Nephron progenitor cell (in vitro differentiated cells): ENCODE measurements at places on chromosomes 11 and 22.

DNA sequence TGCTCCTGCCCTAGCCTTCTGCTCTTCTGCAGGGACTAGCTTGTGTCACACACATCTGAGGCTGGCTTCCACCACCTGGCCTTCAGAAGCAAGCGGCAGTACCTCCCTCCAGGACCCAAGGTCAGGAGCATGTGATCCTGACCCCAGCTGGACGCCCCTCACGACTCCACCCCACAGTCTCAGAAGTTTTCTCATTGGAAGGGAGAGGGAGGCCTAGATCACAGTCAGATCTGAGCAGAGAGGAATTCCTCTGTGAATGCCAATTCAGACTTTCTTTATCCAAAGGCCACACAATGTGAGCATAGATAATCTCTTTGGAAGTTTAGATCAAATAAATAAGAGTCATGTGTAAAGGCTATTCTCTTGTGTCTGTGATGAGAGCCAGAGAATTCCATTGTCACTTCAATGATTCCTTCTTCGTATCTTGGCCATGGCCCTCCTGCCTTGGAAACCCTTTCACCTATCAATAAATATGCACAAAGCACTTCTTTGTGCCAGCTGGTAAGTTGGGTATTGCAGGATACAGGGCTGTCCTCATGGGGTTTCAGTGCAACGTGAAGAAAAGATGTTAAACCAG lies 142.9 kb downstream of the SNX19 start:
- no peak for DNase-seq

DNA sequence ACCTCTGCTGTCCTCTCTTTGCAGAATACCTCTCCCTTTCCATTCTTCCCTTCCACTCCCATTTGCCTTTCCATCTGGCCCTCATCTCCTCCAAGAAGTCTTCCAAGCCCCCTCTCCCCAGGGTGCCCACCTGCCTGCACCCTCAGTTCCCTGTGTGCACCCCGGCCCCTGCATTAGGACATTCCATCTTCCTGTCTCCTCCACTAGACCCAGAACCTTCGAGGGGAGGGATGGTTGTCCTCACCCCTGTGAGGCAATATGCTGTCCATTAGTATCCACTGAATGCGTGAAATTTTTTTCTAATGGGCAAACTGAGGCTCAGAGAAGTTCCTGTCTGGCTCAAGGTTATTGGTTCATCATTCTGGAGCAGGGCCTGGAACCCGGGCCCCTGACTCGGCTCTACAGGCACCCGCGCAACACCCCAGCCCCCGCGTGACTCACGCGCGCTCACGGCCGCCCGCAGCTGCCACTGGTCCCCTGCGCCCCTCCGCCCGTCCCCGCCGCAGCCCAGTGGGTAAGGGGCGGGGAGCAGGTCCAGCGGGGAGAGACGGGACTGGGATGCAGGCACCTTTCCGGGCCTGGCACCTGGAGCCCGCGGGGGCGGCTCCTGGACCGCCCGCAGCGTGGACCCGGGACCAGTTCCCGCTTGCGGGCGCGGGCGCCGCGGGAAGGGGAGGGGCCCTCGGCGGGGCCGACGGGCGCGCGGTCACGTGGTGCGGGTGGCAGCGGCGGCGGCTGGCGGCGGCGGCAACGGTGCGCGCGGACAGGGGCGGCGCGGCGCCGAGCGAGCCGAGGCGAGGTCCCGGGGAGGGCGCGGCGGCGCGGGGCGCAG lies 7.0 kb downstream of the SEPTIN3 start:
- DNase-seq = peak; percentile 81

DNA sequence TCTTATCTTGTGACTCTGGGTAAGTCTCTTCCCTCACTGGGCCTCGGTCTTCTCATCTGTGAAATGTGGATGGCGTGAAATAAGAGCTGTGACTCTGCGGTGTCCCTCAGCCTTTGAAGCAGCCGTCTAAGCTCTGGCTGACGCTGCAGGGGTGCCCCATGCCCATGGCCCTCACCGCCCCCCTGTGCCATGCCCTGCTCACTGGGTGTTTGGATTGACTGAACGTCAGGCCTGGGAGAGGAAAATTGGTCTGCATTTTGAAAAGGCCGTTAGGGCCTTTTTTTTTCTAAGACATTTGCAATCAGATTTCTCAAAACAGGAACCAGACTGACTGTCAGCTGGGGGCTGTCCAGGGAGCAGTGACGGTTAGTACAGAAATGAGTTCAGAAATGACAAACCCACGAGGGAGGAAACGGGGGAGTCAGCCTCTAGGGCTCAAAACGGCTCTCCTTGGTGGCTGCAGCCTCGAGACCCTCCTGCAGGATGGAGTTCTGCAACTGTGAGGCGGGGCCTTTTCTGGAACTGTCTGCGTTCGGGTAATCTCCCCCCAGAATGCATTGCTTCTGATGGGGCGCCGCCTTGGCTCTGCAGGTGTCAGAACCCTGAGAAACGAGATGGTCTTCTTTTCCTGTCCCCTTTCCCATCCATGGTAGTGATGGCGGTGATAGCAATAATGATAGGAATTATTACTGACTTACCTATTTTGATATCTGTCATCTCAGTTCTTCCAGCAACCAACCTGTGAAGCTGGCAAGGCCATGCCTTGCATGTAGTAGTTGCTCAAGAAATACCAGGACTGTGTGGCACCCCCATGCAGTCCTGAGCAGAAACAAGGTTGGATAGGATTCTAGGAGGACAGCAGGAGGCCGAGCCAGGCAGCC lies 2.0 kb downstream of the GRK2 start:
- DNase-seq = no peak

GRCh38 chr11:128359515-128359914 lies 227.8 kb downstream of the ETS1 start:
- DNase-seq = no peak

DNA sequence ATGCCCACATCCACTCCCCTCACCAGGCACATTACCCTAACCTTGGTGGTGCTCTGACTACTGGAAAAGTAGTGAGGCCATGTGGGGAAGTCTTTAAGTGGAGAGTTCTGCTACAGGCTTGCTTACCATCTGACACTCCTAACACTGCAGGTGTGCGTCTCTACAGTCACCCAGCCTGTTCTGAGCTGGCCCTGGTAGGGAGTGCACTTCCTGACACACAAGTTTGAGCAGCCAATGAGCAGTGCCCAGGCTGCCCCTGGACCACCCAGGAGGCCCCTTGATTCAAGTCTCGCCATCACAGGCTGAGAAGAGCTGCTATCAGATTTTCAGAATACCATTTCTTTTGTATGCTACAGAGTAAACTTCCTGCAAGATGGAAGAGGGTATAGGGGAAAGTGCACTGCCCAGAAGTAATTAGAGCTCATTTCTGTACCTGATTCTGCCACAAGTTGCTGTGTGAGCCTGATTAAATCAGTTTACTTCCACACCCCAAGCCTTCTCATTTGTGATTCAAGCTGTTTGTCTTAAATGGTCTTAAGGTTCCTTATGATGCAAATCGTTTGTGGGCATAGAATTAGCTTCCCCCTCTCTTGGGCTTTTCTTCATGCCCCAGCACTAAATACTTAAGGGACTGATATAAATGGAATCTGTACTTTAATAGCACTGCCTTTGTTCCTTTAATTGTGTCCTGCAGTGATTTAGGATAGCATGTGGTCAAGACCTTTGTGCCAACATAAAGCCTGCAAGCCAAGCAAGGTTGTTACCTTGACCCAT lies 22.2 kb downstream of the OPCML start:
- DNase-seq = no peak

- DNase-seq = no peak
Measured at GRCh38 chr11:73333640-73334383, 25.7 kb downstream of the ARHGEF17 start.

GRCh38 chr22:19960491-19961200 lies 19.0 kb upstream of the TXNRD2 start:
- no peak for DNase-seq

DNA sequence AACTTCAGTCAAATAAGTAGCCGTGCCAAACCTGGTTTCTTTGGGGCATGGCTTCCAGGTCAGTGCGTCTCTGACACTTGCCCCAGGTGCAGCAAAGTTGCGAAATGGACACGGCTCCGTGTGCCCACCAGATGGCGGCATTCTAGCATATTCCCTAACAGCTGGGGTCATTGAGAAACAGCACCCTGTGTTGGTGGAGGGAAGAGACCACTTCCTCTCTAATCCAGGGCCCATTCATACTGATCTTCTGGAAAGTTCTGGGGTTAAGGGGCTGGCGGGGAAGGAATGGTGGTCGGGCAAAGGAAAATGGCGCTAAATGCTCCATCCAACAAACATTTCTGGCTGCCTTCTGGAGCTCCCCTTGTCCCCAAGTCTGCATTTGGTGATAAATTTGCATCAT lies 141.2 kb upstream of the TIMP3 start:
- peak; percentile 70 for DNase-seq

GRCh38 chr11:130561441-130561881 lies 113.0 kb downstream of the ADAMTS15 start:
- DNase-seq = no peak
